Right forelimb (tissue), 1 donor: ENCODE measurements at places on chromosomes 5 and 9.
A peak's percentile ranks its signal among the peaks of the same experiment; 100 is the strongest.

GRCh38 chr9:76542360-76542759, 83.4 kb downstream of the GCNT1 start:
- no peak for DNase-seq

- DNase-seq: peak; percentile 86
These were observed 645 bp downstream of the SAP30L start for GRCh38 chr5:154446195-154447088.

- peak; percentile 58 for DNase-seq
These were observed 69.2 kb downstream of the ANGPTL2 start for GRCh38 chr9:127053057-127053821.

DNA sequence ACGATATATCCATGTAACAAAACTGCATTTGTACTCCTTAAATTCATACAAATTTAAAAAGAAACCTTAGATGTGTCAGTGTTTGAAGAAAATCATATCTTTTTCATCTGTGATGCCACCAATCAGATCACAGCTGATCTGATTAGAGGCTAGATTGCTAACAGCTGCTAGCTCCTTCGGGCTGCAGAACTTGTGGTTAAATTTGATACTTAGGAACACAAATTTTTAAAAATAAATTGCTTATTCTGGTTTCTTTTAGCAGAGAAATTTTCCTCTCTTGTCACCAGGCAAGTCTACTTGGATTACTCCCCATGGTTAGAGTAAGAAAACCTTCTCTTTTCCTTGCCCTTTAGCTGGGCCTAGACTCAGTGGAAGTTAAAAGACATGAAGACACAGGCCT, 94.6 kb upstream of the RANBP6 start:
- no peak for DNase-seq

GRCh38 chr5:92019376-92019990, 636.4 kb upstream of the ARRDC3 start:
- no peak for DNase-seq

DNA sequence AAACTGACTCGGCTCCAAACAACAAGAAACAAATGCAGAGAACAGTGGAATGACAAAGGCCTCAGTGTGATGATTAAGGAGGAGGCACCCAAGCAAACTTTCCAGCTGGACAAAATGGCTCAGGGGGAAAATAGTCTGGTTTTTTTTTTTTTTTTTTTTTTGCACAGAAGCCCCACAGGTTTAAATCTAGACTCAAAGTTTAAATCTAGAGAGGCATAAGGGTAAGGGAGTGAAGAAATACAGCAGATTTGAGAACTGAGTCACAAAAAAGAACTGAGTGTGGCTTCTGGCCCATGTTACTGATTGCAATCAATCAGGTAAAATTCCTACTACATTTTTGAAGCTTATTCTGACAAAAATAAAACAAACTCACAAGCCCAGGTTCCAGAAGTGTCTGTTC, 12.3 kb downstream of the BOD1 start:
- no peak for DNase-seq

GRCh38 chr9:133142684-133143622, 20.8 kb downstream of the GBGT1 start:
- no peak for DNase-seq

DNA sequence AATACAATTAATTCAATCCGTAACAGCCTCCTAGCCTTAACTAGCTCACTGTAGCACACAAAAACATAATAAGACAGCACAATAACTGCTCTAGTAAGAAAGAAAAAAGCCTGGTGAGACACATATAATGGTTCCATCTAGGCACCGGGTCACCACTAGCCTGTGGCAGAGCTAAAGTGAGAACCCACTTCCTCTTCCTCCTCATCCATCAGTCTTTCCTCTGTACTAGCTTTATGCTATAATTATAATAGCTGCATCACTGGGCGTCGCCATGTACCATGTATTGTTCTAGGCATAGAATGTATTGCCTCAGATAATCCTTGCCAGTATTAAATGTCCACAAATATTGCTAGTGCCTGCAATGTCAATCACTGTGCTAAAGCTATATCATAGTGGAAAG, 23.1 kb downstream of the ADRB2 start:
- DNase-seq: no peak

- peak; percentile 56 for DNase-seq
These were observed 69.8 kb upstream of the CCDC112 start for GRCh38 chr5:115366223-115366622.

DNA sequence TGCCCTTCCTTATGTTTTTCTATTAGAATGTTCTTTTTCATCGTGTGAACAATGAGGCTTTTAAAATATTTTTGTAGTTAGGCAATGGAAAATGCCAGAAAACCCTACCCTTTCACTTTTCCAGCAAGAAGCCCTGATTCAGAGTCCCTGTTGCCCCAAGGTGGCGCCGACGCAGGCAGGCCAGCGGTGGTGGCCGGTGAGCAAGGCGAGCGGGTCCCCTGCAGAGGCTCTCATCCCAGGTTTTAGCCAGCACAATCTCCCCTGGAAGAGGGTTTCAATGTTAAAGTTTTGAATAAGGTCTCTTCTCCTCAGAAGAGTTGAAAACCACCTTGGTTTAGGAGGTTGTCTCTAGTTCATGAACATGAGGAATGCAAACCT, 40.8 kb upstream of the CKMT2 start:
- no peak for DNase-seq

GRCh38 chr5:34035756-34036155, 7.3 kb downstream of the C1QTNF3 start:
- no peak for DNase-seq

GRCh38 chr9:72337286-72337685, 27.7 kb downstream of the ZFAND5 start:
- no peak for DNase-seq

DNA sequence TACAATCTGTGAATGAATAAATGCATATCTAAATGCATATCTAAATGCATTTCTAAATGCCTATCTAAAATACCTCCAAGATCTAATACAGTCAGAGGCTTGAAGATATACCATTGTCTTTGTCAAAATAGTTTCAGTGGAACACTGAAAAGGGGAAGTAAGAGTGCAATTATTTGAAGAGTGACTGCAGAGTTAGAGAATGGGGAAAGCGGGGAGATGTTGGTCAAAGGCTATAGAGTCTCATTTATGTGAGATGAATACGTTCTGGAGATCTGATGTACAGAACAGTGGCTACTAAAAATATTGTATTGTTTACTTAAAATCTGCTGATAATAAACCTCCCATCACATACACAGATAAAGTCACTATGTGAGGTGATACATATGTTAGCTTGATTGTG, 1126.2 kb upstream of the CDH9 start:
- no peak for DNase-seq

- DNase-seq: no peak
These were observed 31.2 kb downstream of the NLN start for GRCh38 chr5:65753189-65753588.

- peak; percentile 58 for DNase-seq
These were observed 26.2 kb upstream of the SPTLC1 start for GRCh38 chr9:92141144-92142129.

DNA sequence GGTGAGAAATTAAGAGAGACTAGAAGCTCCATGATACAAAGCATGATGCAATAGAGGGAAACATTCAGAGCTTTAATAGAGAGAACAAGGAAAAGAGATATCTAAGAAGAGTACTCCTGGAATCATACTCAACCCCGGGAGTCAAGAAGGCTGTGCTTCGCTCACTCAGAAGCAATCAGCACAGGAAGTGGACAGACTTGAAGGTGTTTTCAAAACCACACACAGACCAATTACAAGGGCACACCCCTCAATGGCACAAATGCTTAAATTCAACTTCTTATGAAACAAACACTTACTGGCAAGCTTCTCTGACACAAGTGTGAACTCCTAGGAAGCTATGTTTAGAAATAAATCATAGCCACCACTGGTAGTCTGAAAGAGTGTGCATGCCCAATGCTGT, 462.3 kb downstream of the GABRG2 start:
- DNase-seq: no peak

GRCh38 chr5:2749514-2750025, 1.9 kb downstream of the IRX2 start:
- no peak for DNase-seq

GRCh38 chr5:52725808-52726207, 61.9 kb upstream of the ITGA1 start:
- no peak for DNase-seq

- no peak for DNase-seq
These were observed 36.3 kb upstream of the RLN1 start for GRCh38 chr9:5375790-5376477.

GRCh38 chr9:110752766-110753165, 84.2 kb downstream of the MUSK start:
- DNase-seq: no peak

- no peak for DNase-seq
These were observed 665 bp upstream of the INSL4 start for GRCh38 chr9:5230554-5230953.

- DNase-seq: no peak
These were observed 21.7 kb downstream of the FAT2 start for GRCh38 chr5:151569132-151570046.

DNA sequence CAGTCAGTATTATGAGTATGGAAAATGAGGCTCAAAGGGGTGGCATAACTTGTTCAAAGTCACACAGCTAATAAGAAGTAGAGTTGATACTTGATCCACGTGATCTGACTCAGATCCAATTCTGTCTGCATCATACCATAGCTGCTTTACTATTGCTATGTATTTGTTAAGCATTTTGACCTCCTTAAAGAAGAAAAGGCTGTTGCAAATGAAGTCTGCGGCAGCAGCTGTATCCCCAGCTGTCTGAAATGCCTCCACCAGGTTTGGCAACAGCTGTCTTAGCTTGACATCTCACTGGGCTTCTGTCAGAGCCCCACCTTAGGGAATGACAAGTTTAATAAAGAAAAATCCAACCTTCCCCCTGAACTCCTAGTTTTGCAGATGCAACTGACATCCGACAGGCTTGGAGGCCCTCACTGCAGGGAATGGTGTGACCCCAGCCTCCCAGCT, 75.6 kb upstream of the SLC44A1 start:
- no peak for DNase-seq

- no peak for DNase-seq
These were observed 99.2 kb upstream of the SPATA31C2 start for GRCh38 chr9:88237479-88237961.

- DNase-seq: no peak
These were observed 133.0 kb downstream of the SLF1 start for GRCh38 chr5:94751460-94751859.

DNA sequence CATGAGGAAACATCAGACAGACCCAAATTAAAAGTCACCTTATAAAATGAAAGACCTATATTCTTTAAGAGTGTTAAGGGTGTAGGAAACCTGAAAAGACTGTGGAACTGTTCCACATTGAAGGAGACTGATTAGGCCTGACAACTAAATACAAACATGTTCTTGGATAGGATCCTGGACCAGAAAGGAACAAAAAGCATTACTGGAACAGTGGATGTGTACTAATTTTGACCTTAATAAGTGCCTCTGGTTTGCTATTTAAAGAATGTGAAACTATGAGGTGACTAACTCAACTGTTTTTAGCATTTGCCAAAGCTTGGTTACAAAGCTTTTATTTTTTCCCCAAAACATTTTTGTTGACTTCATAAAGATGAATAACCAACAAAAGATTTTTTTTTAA, 340.6 kb downstream of the CAAP1 start:
- no peak for DNase-seq

DNA sequence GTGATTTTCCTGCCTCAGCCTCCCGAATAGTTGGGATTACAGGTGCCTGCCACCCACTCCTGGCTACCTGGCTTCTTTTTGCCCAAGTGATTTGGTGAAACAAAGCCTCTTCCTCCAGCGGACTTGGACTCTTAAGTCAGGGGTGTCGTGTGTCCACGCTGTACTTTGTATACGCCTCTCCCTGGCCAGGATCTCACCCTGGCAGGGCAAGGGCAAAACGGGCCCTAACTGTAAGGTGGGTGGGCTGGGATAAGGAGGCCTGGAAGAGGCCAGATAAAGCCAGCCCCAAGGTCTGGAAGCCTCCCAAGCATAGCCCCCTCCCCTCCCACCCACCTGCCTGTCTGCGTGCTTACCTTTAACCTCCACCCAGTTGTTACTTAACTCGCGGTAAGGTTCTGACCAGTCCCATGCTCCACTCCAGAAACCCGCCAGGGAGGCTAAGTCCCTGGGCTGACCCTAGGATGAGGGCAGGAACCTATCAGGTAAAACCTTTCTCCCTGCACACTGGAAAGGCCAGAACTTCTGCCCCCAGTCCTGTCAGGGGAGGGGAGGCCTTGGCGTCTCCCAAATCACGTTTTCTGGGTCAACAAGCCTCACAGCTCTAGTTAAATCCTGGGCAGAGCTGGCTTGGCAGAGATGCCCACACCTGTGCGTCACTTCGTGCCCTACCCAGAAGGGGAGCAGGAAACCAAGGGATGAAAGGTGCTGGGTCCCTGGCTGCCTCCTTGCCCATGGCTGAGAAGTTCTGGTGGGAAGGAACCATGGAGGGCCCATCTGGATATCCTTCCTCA, 8.4 kb downstream of the CDK9 start:
- no peak for DNase-seq

DNA sequence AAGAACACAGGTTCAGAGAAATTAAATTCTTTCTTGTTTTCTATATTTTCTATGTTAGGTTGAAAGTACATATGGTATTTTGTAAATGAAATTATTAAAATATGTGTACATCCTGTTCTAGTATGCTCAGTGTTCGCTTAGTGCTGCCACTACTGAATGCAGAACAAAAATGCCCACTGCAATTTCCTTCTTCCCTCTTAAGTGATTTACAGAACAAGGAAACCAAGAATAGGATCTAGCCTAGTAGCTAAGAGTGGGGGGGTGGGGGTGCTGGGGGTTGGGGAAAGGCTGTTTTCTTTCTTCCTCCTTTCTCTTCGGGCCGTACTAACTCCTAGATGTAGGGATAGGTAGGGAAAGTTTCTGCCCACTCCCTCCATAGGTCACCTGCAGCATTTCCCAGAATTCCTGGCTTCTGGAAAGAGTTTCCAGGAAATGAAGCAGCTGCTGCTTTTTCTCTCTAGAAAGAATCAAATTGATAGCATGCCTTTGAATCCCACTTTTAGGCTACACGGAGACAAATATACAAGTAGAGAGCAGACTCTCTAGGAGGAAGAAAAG, 15.7 kb downstream of the SPATA9 start:
- DNase-seq: no peak

DNA sequence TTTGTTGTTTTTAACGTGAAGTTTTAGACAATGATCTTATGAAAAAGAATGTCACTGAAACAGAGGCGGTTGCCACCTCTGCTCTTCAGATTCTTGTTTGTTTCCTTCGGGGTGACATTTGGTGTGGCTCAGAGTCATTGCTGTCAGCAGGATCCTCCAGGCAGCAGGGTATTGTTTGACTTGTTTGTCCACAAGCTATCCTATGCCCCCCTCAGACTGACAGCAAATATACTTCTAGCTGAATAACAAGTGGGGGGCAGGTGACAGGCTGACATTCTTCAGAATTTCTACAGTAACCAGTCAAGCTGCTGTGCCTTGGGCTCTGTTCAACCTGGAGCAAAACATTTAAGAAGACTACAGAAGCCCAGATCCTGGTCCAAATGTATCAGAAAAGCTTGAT, 383.3 kb downstream of the YTHDC2 start:
- no peak for DNase-seq

GRCh38 chr9:75911390-75911789, 20.9 kb downstream of the PCSK5 start:
- DNase-seq: no peak

DNA sequence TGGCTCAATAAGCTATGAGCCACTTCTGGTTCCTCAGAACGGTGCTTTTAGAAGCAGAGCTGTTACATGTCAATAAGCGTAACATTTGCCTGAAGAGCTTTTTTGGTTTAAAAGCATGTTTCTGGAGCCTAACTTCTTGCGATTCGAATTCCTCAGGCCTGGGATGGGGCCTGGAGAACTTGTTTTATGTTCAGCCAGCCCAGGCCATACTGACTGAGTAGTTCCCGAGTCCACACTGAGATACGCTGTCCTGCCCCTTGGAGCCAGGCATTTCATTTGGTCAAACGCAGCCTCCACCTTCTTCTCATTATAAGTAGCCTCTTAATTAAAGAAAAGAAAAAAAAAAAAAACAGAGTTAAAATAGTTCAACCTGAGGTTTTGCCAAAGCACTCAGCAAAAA, 260.6 kb upstream of the ANKRD55 start:
- DNase-seq: no peak
